ENCODE measurements at places on chromosomes 6 and 20. TPM values are rescaled to one million over a fixed set of nuclear protein-coding genes. Genes with fewer than 3 reads are reported as not detected.

WFDC2 gene
- not detected for total RNA-seq

TM9SF4 gene
- 34.6 TPM for total RNA-seq

EEF1A2 gene
- 0.19 TPM for total RNA-seq

HLA-DPB1 gene
- 19.2 TPM for total RNA-seq

AIF1 gene
- 45.4 TPM for total RNA-seq

Data from activated naive CD4-positive, alpha-beta T cell treated with anti-CD3 and anti-CD28 coated beads, Interleukin-2, amount 10 ng/mL, durations not matched to agents 5 hours and 36 hours (primary cell).